Stimulated activated CD8-positive, alpha-beta memory T cell treated with anti-CD3 and anti-CD28 coated beads, Interleukin-15, amount 100 ng/mL, for 4 hours (primary cell): ENCODE measurements at places on chromosomes 5 and 9.

- DNase-seq, result no peak
Observed at GRCh38 chr9:36764364-36765076, 191.8 kb downstream of the MELK start.

GRCh38 chr5:131381777-131382176, 117.9 kb downstream of the CDC42SE2 start:
- DNase-seq, result no peak

DNA sequence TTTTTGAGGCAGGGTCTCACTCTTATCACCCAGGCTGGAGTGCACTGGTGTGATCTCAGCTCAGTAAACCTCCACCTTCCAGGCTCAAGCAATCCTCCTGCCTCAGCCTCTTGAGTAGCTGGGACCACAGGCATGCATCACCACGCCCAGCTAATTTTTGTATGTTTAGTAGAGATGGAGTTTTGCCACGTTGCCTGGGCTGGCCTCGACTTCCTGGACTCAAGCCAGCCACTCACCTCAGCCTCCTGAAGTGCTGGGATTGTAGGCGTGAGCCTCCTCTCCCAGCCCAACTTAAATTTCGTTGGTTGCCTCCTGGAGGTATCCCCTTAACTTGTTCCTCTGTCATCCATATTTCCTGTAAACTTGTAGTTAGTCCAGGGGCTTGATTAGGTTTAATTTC, 47.2 kb downstream of the RAB24 start:
- DNase-seq, result no peak

- no peak for DNase-seq
Observed at GRCh38 chr5:1235838-1236237, 10.7 kb downstream of the SLC6A18 start.

GRCh38 chr9:5870691-5871090, 20.0 kb upstream of the MLANA start:
- DNase-seq, result no peak

GRCh38 chr9:84277646-84278045, 62.9 kb downstream of the SLC28A3 start:
- DNase-seq, result no peak
